ENCODE measurements at places on chromosomes 2 and 18. TPM values are rescaled to one million over a fixed set of nuclear protein-coding genes. Genes with fewer than 3 reads are reported as not detected.

DNA sequence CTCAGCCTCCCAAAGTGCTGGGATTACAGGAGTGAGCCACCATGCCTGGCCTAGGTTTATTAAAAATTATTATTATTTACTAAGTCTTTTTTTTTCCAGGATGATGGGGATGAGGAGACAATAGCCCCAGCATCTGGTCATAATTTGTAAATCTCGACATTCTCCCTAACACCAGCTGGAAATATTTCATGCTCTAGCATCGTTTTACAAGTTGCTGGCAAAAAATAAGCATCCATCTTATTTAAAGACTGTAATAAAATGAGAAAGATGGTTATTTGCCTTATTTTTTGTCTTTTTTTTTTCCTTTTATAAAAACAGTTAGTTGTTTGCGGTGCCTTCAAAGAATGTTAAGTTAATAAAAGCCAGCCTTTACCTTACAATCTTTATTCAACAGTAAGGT lies 56.7 kb downstream of the SF3B1 start:
- no peak for DNase-seq

DNA sequence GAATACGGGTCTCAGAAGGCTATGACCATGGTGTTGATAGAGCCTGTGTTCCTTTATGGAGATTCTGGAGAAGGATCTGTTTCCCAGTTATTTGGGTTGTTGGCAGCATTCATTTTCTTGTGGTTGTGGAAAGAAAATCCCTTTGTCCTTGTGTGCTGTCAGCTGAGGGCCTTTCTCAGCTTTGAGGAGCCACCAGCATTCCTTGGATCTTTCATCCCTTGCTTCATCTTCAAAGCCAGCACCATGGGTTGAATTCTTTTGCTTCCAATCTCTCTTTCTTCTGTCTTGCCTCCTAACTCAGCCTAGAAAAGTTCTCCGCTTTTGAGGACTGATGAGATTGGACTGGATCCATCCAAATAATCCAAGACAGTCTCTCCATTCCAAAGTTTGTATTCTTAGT lies 103.2 kb upstream of the MMADHC start:
- no peak for DNase-seq

DNA sequence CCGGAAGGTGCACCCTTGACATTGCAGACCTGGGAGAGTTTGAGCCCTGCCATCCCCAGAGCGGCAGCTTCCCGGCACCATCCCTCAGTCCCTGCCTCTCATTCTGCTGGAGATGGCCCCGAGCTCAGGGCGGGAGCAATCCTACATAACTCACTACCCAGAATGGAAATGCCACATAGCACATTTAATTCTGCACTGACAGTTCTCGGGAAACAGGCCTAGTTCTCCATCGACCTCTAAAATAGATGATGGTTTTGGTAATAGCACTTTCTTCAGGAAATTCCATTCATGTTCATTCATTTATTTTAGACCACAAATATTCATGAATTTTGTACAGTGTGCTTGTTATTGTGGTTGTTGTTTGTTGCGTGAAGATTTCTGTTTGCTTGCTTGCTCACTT lies 92.9 kb upstream of the SLC14A2 start:
- DNase-seq = peak; percentile 14

- DNase-seq = no peak
Measured at GRCh38 chr18:25710981-25711380, 359.0 kb upstream of the ZNF521 start.

DNA sequence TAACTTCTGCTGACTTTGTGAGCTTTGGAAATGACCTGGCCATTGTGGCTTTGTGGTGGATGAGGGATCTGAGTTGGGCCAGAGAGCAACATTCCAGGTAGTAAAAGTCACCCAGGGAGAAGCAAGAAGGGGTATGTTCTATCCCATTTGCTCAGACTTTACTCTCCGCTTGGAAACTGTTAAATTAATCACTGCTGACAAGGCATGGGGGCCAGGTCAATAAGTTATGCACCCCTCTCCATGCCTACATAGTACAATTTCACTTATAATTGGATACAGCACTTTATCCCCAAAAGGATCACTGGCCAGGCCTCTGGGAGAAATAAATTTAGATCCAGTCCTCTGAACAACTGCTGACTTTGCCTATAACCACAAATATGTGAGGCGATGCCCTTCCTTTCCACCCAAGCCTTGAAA lies 92.1 kb downstream of the RPRM start:
- DNase-seq = no peak

DNA sequence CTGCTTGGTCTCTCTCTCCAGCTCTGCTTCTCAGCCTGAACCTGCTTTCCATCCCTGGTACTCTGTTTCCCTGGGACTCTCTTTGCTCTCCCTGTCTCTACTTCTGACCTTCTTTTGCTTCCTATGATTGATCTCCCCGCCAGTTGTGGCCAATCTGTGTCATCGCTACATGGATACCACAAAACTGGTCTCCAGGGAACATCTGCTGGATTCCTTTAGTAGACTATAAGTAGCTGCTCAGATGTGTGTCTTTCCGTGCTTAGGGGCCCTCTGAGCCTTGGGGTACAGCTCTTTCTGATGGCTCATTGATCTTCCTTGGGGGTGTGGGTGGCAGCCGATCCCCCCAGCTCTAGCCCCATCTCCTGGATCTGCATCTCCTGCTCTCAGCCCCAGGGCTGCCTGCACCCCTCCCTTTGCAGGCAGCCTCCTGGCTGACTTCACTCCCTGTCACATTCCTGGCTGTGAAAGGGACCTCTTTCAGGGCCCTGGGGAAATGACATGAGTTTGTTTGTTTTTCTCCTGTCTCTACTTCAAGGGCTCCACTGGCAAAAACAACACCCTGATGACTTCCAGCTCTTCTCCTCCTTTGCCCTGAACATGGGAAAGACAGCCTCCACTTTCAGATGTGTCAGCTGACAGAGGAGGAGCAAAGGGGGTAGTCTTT lies 333.7 kb downstream of the CYP26B1 start:
- DNase-seq = no peak

GRCh38 chr2:23767876-23768621 lies 158.9 kb downstream of the ATAD2B start:
- DNase-seq = peak; percentile 44

GRCh38 chr2:122166820-122167219 lies 411.4 kb downstream of the TSN start:
- DNase-seq = no peak

GRCh38 chr2:446963-447530 lies 159.2 kb upstream of the ALKAL2 start:
- DNase-seq = no peak

GRCh38 chr18:54772056-54772455 lies 56.2 kb upstream of the RAB27B start:
- DNase-seq = peak; percentile 23

DNA sequence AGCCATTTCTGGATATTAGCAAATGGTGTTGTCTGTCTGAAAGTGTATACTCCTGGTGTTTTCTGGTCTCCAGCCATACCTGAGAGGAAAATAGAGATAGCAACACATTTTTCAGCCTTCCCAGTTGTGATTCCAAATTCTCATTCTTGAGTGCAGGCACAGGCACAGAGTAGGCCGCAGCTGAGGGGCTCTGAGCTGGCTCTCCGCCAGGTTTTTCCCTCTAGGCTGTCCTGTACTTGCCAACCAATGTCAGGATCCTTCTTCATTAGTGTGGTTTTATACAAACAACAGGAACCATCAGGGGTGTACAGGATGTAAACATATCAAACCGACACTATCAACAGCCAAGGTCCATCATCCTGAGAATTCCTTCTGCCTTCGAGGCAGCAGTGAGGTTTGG lies 1733.6 kb upstream of the CELF4 start:
- no peak for DNase-seq

GRCh38 chr2:24075259-24075658 lies 867 bp downstream of the SF3B6 start:
- no peak for DNase-seq

- no peak for DNase-seq
Measured at GRCh38 chr2:30306522-30306921, 75.2 kb downstream of the LBH start.

GRCh38 chr2:109217362-109218086 lies 88.5 kb downstream of the SH3RF3 start:
- peak; percentile 47 for DNase-seq

GRCh38 chr2:53989210-53989862 lies 18.5 kb upstream of the PSME4 start:
- no peak for DNase-seq

DNA sequence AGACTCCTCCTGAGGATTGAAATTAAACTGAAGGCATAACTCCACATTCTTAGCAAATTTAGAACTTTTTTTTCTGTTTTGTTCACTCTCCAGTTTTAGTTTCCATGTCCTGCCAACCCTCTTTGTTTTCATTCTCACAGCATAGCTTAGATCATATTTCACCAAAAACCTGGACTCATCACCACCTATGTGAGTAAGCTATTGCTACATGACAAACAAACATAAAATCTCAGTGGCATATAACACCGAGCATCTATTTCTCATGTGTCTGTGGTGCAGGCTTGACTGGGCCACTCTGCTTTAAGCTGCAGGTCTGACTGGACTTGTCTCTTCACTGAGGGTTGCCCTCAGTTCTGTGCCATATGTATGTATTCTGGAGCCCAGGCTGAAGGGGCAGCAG lies 385.2 kb downstream of the ARHGAP15 start:
- peak; percentile 46 for DNase-seq

DNA sequence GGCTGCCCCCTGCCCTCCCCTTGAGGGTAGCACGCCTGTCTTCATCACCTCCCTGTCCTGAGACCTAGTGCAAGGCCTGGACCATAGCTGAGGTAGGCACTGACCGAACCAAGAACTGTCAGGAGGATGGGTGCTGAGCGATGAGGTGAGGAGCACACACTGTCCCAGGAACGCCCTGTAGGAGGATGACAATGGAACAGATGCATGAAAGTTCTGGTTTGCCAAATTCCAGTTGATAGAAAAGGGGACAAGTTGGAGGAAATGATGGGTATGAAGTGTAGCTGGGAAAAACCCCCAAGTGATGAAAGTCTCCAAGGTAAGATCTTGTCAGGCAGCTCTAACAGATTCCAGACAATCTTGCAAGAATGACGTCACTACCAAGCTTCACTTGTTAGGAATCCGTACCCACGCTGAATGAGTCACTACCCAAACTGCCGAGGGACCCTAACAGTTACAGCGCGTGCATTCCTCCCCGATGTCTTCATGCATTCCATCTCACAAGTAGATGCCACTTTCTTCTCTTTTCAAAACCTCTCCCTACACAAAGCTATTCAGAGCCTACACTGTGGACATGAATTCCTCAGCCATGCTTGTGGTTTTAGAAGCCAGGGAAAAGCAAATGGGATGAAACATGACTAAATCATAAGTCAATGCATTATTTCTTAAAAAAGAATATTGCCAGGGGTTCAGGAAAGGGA lies 27.6 kb downstream of the MRPL33 start:
- DNase-seq = peak; percentile 98

DNA sequence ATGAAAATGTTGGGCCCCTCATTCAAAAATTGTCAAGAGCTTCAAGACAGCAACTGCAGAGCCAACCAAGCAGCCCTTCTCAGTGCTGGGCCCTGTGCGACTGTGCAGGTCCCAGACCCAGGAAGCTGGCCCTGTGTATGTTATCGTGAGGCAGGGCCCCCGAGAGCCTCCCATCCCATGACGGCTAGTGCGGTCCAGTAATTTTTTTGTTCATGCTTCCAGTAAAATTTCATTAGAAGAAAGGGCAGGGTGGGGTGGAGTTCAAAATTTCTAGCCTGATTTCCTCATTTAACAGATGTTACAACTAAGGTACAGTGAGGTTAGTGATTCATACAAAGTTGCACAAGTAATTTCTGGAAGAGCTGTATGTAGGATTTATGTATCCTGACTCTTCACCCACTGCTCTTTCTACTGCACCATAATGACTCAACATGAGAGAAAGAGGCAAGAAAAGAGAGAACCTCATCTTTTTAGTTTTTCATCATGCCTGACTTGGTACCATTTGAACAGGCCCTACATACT lies 105.5 kb downstream of the ZEB2 start:
- peak; percentile 94 for DNase-seq

DNA sequence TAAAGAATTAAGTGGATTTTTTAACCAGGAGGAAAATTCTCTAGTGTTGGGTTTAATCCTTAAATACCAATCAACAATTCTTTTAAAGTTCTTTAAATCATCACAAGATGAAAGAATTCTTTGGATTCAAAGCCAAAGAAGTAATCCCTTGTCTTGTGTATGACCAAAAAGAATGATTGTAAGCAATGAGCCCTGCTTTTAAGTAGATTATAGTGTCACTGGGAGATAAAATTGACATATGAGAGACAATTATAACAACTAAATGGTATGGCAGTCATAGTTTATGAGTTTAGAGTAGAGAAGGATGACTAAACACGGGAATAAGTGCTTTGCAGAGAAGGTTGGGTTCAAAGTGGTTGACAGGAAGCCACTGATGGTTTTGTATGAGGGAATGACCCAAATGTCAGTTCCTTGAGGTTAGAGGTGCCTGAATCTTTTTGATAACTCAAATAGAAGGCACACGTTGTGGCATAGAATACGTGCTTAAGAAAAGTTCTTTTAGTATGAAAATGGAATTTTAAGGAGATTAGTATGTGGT lies 199.6 kb upstream of the TCF4 start:
- no peak for DNase-seq

DNA sequence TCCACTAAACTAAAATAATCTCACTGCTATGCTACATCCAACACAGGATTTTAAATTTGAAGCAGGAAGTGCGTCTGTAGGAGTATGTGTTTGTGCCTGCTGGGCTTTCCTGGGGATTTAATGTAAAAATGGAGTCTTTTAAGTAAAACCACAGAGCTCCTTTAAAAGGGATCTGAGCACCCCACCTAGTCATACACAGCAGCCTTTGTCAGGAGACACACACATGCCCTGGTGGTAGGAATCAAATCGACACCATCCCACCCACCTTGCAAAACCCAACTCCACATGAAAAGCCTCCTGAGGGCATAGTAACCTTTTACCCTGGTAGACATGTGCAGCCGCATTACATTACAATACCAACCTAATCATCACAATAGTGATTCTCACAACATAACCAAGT lies 29.1 kb downstream of the UXS1 start:
- no peak for DNase-seq

DNA sequence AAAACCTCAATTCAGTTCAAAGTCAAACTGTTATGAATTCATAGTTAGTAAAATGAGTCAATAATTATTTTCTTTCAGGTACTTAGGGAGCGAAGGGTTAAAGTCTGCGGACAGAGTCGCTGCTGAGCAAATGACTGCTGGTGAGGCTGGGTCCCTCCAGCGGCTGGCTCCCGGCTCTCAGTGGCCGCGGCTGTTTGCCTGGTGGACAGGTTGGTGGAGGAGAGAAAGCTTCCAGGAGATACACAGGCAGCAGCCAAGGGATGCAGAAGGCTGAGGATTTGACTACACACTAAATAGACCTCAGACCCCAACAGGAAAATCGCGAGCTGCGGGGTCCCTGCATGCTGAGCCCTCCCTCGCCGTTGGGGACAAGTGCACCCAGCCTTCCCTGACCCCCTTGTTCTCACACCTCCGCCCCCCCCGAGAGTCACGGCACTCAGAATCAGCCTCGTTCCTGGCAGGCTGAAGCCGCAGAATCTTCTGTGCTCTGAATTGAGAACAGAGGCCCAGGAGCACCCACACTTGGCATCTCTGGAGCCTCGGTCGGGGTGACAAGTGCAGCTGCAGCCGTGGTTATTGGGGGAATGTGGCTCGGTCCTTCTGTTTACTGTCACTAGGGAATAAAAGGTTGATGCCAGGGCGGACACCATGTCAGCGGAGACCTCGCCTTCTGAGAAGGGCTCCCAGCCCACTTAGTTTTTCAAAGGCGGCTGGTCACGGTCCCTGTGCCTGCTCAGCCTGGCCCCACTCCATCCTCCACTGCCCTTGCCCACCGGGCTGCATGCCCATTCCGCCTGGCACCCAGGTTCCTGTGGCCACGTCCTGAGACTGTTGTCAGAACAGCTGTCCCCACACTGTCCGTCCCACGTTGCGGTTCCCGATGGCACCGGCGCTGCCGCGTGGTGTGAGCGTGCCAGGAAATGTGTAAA lies 74.0 kb downstream of the SLC66A2 start:
- no peak for DNase-seq

Gene RAD51AP2
- 0.14 TPM for total RNA-seq

Gene UBE2F
- 125 TPM for total RNA-seq

Gene LRRC30
- total RNA-seq = not detected

Gene NAT8
- total RNA-seq = not detected
